ENCODE measurements at places on chromosomes 7 and 10. TPM values are rescaled to one million over a fixed set of nuclear protein-coding genes. Genes with fewer than 3 reads are reported as not detected.

SPDYE11 gene
- total RNA-seq: not detected

NSMCE4A gene
- total RNA-seq: 16.5 TPM

FAM131B gene
- total RNA-seq: 1.00 TPM

ANKRD30A gene
- not detected for total RNA-seq

NPM3 gene
- total RNA-seq: 103 TPM

HECW1 gene
- total RNA-seq: 3.1 TPM

SLC26A5 gene
- not detected for total RNA-seq

LAMB1 gene
- 562 TPM for total RNA-seq

CHRM2 gene
- total RNA-seq: 44.5 TPM

BAIAP2L1 gene
- total RNA-seq: 1.4 TPM

PCLO gene
- total RNA-seq: under 0.01 TPM

OR13A1 gene
- not detected for total RNA-seq

WDFY4 gene
- not detected for total RNA-seq

C7orf57 gene
- not detected for total RNA-seq

CUZD1 gene
- total RNA-seq: 0.55 TPM

ZDHHC16 gene
- total RNA-seq: 36.0 TPM

ZNF316 gene
- 6.8 TPM for total RNA-seq

GNA12 gene
- total RNA-seq: 22.9 TPM

MYH16 gene
- total RNA-seq: not detected

ABCA13 gene
- total RNA-seq: 1.4 TPM

PDCD11 gene
- 25.6 TPM for total RNA-seq

GNAI1 gene
- 53.5 TPM for total RNA-seq

ZFYVE27 gene
- 20.2 TPM for total RNA-seq

NPY4R2 gene
- total RNA-seq: 0.28 TPM

ACADSB gene
- 8.0 TPM for total RNA-seq

ACTL6B gene
- not detected for total RNA-seq

TMEM176B gene
- total RNA-seq: 3.8 TPM

EBLN1 gene
- not detected for total RNA-seq

CPED1 gene
- 40.5 TPM for total RNA-seq

UNCX gene
- total RNA-seq: not detected

MNX1 gene
- not detected for total RNA-seq

PRKG1 gene
- total RNA-seq: 32.7 TPM

CYP2C19 gene
- total RNA-seq: not detected

ZNF107 gene
- 0.92 TPM for total RNA-seq

CARD11 gene
- 0.43 TPM for total RNA-seq

LEP gene
- total RNA-seq: 0.09 TPM

MBL2 gene
- total RNA-seq: not detected

NFE2L3 gene
- 3.1 TPM for total RNA-seq

SFTPA2 gene
- not detected for total RNA-seq

AFAP1L2 gene
- 0.14 TPM for total RNA-seq

FAM25A gene
- total RNA-seq: not detected

HABP2 gene
- total RNA-seq: not detected

KLHL7 gene
- 29.6 TPM for total RNA-seq

MSMB gene
- total RNA-seq: not detected

TLX1 gene
- not detected for total RNA-seq

VSTM4 gene
- 9.1 TPM for total RNA-seq

PIP gene
- not detected for total RNA-seq

ACHE gene
- not detected for total RNA-seq

PIK3AP1 gene
- 0.74 TPM for total RNA-seq

RTKN2 gene
- total RNA-seq: 1.00 TPM

GATA3 gene
- not detected for total RNA-seq

DLD gene
- 40.1 TPM for total RNA-seq

ZNF727 gene
- total RNA-seq: 0.28 TPM

PRF1 gene
- total RNA-seq: under 0.01 TPM

ACSM6 gene
- total RNA-seq: not detected

CFAP70 gene
- 0.92 TPM for total RNA-seq

FAM204A gene
- 41.3 TPM for total RNA-seq

CLCN1 gene
- total RNA-seq: 0.14 TPM

FOXI2 gene
- not detected for total RNA-seq

FBXO24 gene
- total RNA-seq: 0.28 TPM
